ENCODE measurements at places on chromosomes 2 and 18.

GRCh38 chr2:197136452-197136851, 174.1 kb downstream of the ANKRD44 start:
- no peak for DNase-seq

- DNase-seq = no peak
Observed at GRCh38 chr2:1869987-1870386, 125.7 kb upstream of the PXDN start.

DNA sequence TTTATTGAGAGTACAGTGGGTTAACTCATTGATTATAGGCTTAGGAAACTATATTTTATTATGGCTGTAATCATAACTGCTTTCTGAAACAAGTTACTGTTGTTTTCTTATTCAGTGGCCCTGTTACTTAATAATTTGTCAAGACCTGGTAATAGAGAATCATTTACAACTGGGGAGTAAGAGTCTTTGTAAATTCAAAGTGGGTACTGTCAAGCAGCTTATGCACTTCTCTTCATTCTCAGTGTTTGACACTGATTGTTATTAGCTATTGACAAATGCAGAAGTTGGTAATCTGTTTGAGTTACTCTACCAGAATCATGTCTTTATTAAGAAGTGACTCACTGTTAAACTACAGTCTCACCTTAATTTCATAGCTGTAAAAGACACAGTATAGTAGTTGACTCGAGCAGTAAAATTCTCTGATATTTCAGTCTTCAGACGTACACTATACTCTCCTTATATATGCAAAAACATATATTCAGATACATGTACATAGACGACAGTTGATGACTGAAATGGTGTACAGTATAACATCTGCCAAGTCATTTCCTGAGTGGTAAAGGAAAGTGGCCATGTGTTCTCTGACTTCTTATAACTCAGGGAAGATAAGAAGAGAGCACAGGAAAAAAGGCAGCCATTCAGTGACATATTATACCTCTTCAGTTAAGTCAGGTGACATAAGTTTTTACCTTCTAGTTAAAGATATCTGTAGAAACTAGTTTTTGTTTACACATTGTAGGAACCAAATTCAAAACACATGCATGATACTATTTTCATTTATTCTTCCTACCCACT, 36.0 kb upstream of the TTC27 start:
- DNase-seq = no peak

DNA sequence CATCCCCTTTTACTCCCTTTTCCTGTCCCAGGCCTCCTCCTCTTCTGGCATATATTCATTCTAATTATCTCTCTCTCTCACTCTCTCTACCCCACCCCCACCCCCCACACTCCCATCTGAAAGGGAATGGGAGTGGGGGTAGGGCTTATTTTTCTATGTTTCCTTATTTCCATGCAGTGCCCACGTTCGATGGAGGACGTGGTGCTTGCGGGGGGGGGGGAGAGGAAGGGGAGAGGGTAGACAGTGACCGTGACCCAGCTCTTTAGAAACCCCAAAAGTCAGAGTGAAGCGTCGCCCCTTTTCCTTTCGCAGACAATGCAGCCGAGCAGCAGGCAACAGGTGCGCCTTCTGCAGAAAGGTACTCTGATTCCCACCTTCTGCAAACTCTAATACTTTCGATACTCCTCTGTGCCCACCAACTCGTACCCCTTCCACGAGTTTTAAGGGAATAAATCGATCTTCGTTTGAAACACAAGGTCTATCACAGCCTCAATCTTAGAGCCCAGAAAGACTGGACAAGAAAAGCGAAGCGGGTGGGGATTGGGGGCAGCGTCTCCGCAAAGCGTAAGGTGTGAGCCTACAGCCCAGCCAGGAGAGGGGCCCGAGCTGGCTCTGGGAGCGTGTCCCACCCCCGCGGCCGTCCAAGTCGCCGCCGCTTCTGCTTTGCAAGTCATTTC, 891 bp upstream of the NR4A2 start:
- DNase-seq = peak; percentile 54

- no peak for DNase-seq
Observed at GRCh38 chr18:37222999-37223378, 342.6 kb downstream of the CELF4 start.

DNA sequence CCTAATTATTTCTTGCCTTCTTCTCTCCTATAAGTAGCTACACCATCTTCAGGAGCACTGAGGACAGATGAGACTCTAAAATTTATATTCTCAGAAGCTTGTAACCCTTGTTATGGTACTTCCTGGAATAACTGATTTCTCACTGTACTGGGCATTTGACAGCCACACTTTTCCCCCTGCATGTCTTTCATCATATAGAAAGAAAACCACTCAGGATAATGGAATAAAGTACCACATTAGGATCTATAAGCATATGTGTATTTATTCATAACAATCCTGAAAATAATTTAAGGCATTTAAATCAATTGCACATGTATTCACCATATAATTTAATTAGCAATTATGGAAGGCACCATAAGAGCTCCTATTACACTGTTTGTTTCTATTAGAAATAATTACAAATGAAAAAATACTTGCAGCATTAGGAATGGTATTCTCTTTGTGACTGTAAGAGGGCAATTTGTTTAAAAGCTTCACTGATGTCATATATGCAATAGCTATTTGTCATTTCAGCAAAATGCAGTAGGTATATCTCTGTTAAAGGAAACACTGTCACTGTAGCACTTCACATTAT, 216.9 kb upstream of the FSHR start:
- DNase-seq = no peak

DNA sequence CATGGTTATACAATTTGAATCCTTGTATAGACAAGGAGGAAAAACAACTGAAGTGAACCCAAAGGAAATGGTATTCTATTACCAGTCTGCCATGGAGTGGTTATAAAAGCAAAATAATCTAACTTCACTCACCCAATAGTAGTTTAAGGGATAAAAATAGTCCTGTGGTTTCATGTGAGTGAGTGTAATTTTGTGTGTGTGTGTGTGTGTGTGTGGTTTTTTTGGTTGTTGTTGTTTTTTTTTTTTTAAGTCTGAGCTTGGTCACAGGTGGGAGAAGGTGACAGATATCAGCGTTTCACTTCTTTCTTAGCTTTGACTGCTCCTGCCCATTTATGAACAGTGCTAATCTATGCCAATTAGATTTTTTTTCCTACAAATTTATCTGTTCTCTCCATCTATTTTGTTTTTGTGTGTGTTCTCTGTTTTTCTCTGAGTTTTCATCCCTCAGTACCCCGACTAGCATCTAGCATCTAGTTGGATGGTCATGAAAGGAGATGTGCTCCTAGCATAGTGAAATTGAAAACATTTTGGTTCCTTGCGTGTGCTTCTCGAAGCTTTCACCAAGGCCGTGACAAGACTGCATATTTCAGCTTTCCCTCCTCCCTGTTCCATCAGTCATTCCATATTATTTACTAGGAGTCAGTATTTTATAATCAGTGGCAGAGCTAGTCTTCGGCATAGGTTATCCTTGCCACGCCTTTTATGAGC, 200.1 kb upstream of the DTNA start:
- DNase-seq = no peak

DNA sequence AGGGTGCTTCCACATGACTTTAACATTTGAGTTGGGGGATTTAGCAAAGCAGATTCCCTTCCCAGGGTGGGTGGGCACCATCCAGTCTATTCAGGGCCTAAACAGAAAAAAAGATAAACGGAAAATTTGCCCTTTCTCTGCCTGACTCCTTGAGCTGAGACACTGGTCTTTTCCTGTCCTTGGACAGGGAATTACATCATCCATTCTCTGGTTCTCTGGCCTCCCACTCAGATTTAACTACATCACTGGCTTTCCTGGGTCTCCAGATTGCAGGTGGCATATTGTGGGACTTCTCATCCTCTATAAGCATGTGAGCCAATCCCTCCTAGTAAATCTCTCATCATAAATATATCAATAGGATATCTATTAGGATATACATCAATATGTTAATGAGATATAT, 25.8 kb downstream of the CAPN13 start:
- DNase-seq = no peak

DNA sequence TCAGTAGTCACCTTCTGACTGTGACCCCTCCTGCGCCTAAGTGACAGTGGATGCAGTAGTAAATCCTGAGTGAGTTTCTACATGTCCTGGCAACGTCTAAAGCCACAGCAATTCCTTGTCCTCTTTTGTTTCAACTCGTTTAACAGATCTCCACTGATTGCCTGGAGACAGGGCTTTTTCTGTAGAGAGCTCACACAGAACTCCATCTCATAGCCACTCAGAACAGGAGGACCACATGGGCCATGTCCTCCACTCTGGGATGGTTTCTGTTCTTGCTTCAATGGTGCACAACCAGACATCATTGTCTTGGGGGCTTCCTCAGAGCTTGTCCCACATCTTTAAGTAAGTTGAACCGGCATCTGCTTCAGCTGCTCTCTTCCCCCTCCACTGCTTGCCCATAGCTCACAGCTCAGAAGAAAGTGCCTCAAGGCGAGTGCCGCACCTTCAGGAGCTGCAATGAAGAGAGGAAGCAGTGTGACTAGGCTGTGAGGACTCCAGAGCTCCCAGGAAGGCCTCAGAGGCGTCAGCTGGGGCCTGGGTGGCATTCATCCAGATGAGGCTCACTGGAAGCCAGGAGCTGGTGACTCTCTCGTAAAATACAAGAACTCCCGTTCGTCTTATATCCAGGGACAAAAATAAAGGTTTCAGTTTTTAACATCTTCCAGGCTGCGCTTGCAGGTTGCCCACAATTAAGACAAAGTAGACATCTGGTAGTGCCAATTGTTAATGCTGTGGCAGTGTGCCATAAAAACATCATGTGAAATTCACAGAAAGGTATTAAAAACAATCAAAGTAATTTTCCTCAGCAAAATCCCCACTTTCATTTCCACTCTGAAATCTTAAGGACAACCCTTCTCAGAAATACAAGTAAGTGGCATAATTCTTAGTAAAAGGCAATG, 37.3 kb downstream of the ST3GAL5 start:
- DNase-seq = no peak

DNA sequence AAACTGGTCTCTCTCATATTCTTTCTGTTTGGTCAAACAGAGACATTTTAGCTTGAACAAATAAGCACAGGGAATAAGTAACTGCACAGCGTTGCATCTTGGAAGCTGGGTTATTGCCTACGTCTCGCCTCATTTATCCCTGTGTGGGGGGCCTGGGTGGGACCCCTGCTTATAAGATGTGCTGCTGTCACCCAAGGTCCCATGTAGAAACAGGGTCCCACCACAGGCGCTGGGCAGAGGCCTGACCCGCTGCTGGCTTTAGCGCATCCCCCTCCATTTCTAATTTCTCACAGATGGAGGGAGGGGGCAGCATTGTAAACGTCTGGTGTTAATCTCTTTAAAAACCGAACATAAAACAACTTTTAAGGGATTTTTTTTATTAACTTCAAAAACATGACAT, 207.8 kb downstream of the HDAC4 start:
- DNase-seq = no peak

- no peak for DNase-seq
Observed at GRCh38 chr18:41917181-41917580, 37.9 kb upstream of the PIK3C3 start.

- no peak for DNase-seq
Observed at GRCh38 chr2:44778671-44779476, 162.6 kb upstream of the SIX3 start.

DNA sequence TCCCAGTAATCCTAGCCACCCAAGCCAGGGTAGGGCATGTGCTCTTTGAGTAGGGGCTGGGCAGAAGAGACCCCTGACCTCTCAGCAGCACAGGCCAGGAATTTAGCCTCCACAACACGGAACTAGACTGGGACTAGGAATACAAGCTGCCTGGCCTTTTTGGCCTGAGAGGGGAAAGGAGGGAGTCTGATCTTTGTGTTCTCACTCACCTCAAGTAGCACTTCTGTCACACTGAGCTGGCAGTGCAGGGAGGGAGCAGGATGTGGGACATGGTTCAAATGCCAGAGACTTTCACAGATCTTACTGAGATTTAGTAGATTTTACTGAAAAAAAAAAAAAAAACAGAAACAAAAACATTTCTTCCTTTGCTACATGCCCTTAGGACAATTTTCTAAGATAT, 395.2 kb downstream of the CMPK2 start:
- DNase-seq = no peak

DNA sequence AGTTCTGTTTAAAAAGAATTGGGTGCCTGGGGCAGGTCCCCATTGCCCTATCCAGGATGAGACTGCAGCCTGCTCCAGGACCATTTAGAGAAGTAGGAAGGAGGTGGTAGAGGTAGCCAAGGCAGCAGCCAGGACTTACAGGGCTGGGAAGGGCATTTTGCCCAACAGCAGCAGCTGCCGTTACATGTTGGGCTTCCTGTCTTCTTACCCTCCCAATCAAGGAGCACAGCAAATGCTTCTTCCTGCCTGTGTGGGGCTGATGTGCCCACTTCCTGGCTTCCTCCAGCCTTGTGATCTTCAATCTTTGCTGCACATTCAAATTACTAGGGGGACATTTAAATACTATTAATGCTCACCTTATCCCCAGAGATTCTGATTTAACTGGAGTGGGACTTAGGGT, 112.0 kb downstream of the QPCT start:
- no peak for DNase-seq

All from stimulated activated CD4-positive, alpha-beta T cell treated with anti-CD3 and anti-CD28 coated beads, Interleukin-4, amount 100 ng/mL, for 48 hours (primary cell).